ENCODE measurements at places on chromosomes 13 and 19.
A peak's percentile ranks its signal among the peaks of the same experiment; 100 is the strongest.

- no peak for DNase-seq
Observed at GRCh38 chr19:39834287-39834841, 402 bp upstream of the DYRK1B start.

DNA sequence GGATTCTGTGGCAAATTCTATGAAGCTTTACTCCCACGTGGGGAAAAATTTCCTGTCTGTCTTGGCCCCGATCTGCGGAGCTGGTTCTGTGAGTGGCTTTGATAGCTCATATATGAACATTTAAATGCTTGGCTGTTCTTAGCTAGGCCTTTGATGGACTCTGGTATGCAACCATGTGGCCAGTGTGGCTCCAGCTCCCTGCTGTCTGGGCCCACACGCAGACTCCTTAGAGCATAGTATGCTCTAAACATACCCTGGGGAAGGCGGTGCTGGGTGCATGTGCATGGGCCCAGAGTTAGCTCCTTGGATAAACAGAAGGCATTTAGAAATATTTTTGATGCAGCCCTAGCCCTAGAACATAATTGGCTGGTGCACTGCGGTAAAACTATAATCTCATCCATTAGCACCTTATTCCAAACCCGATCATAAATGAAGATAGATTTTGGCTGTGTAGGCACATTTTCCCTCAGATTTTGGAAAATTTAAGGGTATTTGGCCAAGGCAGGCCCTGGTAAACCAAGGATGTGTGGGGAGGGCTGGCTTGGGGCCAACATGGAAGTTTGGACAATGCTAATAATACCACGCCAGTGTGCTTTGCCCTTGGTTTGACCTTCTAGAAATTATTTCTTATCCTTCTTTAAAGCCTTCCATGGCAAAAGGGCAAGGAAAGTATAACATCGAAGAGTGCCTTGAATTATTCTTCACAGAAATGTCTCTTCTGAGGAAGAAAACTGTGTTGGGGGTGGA, 153.5 kb downstream of the LMO7 start:
- no peak for DNase-seq

DNA sequence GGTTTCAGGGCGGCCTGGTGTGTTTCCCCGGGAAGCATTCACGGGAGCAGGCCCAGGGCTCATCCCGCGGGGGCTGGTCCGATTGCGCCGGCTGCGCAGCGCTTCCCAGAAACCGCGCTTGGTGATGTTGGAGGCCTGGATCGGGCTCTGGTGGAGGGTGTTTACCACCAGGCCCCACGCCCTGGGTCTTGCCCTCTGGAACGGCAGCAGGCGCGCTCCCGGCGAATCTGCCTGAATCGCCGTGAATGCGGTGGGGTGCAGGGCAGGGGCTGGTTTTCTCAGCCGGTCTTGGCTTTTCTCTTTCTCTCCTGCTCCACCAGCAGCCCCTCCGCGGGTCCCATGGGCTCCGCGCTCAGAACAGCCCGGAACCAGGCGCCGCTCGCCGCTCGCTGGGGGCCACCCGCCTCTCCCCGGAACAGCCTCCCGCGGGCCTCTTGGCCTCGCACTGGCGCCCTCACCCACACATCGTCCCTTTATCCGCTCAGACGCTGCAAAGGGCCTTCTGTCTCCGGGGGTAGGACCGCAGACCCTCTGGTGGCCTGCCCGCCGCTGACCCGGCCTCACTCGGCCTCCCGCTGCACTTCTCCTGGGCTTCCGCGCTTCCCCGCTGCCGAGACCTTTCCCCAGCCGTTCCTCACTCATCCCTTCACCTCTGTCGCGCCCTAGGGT, 69.4 kb upstream of the GJB6 start:
- DNase-seq, result no peak

DNA sequence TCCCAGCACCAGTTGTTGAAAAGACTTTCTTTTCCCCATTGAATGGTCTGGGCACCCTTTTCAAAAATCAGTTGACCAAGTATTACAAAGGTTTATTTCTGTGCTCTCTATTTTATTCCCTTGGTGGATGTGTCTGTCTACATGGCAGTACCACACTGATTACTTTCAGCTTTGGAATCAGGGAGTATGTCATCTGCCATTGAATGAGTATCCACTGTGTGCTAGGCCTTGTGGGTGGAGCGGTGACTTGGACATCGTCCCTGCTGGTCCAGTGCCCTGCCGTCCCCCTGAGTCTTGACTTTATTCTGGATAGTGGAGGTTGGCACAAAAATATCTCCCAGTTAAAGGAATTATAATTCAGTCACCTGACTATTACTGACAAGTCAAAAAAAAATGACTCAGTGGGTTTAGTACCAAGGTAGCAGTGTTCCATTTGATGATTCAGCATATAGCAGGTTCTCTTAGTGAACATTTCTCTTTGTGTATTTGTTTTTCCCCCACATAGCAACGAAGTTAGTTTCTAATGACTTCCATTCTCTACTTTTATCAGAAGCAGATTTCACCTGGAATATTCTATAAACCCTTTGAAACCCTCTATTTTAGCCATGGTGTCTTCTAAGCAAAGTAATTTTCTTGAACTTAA, 3.9 kb downstream of the UPF3A start:
- no peak for DNase-seq

DNA sequence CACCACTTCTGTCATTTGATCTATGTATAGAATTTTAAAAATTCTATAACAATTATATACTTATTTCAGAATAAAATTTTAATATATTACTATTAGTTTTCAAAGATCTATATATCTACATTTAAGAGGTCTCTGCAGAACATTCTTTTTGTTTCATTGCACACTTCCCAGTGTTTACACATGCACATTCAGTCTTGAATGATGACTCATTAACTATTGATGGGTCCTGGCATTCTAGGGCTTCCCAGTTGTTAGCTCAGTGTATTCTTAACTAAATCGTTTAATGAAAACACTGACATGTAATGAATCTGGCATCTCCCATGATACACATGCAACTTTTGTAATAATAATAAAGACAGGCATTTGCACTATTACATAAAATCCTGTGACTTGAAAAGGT, 324.6 kb downstream of the KLF12 start:
- no peak for DNase-seq

DNA sequence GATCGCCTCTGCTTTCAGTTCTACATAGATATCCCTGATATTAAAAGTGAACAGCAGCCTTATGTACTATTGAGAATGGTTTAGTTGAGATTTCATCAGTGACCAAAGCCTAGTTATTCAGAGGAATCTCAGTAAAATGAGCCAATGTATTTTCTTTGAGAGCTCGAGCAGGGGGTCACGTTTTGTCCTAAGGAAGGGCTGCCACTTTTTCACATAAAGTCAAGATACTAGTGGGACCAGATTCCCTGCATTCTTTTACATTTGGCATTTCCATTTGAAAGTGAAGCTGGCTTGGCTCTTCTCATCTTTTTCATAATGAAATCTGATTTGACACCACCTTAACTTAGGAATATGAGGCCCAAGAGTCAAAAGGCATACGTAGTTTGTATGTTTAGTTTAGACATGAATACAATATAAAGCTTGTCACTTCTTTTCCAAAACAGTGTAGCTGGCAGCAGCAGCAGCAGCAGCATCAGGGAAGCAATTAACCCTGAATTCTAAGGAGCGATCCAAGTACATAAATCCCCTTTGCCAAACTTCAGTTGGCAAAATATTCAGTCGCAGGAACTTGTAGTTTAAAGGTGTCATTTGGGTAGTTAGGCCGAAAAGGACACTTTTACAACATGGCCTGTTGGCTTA, 1752.2 kb upstream of the PCDH20 start:
- DNase-seq, result no peak

GRCh38 chr13:99356262-99357091, 49.3 kb upstream of the GPR183 start:
- DNase-seq, result no peak

- no peak for DNase-seq
Observed at GRCh38 chr13:99160415-99160814, 40.2 kb upstream of the UBAC2 start.

GRCh38 chr19:49475995-49476880, 2.2 kb downstream of the FLT3LG start:
- DNase-seq, result no peak

- DNase-seq, result no peak
Observed at GRCh38 chr13:57123681-57124080, 17.0 kb upstream of the PRR20A start.

GRCh38 chr19:16895467-16896145, 6.8 kb downstream of the F2RL3 start:
- DNase-seq, result no peak

GRCh38 chr19:53866865-53867224, 838 bp upstream of the MYADM start:
- DNase-seq, result no peak

DNA sequence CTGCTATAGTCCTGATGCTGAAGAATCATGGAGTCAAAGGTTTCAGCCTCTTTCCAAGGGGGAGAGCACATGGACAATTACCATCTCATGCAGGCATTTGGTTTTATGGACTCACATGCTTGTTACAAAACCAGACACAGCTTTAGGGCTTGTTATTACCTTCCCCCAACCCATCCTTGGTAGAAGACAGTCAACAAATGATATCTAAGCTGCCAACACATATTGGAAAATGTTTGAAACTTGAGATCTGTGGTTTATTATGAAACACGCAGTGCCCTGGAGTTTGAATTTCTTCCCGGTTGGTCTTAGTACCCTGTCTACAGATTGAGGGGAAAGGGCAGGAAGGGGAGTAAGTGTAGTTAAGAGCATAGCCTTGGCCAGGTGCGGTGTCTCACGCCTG, 12.5 kb upstream of the CYP2A6 start:
- DNase-seq, result no peak

- no peak for DNase-seq
Observed at GRCh38 chr19:19578252-19578651, 40.2 kb downstream of the CILP2 start.

DNA sequence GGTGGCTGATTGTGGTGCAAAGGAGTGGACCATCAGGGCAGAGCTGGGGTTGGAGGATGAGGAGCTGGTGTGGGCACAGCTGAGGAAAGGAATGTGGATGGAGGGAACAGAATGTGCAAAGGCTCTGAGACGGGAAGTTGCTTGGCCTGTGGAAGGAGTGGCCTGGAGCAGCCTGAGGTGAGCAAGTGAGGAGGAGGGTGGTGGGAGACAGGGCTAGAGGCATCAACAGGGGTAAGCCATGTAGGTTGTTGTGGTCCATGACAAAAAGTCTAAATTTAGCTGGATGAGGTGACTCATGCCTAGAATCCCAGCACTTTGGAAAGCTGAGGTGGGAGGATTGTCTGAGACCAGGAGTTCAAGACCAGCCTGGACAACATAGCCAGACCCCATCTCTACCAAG, 9.5 kb downstream of the CYP4F22 start:
- DNase-seq, result no peak

GRCh38 chr19:32891609-32892008, 22.0 kb upstream of the SLC7A9 start:
- DNase-seq, result no peak

DNA sequence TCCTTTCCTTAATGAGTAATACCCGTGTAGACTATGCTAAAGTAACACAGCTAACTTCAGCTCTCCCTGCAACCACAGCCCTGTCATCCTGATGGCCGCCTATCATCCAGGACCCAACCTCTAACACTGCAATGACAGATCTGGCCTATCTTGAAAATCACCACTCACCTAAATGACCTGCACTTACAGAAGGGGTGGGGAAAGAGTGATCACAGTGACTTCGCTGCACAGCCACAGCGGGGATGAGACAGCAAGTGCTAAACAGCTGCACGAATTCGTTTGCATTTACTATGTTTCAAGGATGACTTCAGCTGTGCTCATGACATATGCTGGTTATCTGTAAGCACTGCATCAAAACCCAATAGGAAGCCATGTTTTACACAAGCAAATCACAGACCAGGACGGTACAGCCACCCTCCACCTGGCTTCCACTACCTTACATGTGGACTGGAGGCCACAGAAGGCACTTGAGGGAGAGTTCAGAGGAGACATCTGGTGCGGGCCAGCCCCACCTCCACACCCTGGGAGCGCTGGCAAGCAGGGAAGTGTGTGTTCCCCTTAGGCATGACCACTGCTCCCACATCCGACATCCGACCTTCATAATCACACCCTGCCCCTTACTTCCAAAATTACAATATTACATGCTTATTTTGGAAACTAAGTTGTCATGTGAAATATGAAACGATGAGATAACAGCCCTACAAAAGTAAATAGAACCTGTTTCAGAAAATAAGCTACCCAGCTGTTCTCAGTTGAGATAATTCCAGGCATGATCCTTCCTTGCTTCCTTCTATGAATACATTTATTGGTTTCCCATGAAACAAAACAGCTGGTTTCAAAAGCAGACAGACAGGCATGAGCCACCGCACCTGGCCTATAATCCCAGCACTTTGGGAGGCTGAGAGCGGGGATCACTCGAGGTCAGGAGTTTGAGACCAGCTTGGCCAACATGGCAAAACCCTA, 95.7 kb downstream of the STK24 start:
- no peak for DNase-seq

- no peak for DNase-seq
Observed at GRCh38 chr13:41580345-41580744, 123.0 kb downstream of the RGCC start.

GRCh38 chr19:28956421-28956820, 256.5 kb downstream of the UQCRFS1 start:
- DNase-seq, result no peak

DNA sequence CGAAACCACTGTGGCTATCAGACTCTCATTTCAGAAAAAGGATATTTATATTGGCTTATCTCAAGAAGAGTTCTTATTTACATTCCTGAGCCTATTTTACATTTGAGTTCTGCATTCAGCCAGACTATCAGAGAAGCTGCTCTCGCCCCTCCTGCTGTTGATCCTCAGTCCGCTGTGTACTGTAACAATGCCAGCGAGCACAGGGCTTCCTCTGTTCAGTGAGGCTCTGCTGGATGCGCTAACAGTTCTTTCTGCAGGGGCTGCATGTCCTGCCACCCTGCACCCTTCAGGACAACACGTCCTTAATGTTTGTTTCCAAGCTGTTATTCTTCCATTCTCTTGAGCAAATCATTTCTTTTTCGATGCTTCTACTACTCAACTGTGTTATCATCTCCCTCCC, 463.7 kb upstream of the SGCG start:
- no peak for DNase-seq

DNA sequence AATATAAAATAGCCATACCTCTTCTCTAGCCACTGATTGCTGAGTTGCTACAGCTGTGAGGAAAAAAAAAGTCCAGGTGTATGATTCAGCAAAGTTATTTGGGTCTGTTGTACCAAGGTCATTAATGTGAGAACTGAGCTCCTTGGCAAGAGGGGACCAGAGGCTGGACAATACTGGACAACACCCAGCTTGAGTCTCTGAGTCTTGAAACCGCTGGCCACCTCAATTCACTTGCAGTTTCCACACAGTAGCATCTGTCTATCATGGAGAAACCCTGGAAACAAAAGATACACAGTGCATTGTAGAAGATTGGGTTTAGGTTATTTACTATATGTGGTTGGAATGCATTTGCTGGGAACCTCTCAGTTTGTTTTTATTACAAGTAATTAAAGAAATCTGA, 60.4 kb downstream of the WDFY2 start:
- no peak for DNase-seq

DNA sequence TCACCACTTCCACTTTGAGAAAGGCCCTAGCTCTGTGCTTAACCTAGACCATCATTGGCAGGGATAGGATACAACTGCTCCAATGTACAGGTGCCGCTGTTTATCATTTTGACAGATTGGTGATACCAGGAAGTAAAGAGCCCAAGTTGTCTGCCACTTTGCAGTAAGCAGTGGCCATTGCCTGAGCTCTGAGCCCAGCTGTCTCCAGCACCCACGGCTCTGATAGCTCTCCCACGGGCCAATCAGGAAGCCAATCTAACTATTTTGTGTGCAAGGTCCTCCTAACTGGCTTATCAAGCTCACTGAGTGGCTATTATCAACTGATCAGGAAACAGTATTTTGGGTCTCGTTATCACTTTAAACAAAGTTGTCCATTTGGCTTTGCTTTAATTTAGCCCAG, 181.1 kb downstream of the DCT start:
- DNase-seq, result no peak

GRCh38 chr13:94362411-94362909, 117.0 kb downstream of the DCT start:
- peak; percentile 26 for DNase-seq

Measured in NCI-H1048 (cell line).